ENCODE measurements at places on chromosomes 4 and X.

DNA sequence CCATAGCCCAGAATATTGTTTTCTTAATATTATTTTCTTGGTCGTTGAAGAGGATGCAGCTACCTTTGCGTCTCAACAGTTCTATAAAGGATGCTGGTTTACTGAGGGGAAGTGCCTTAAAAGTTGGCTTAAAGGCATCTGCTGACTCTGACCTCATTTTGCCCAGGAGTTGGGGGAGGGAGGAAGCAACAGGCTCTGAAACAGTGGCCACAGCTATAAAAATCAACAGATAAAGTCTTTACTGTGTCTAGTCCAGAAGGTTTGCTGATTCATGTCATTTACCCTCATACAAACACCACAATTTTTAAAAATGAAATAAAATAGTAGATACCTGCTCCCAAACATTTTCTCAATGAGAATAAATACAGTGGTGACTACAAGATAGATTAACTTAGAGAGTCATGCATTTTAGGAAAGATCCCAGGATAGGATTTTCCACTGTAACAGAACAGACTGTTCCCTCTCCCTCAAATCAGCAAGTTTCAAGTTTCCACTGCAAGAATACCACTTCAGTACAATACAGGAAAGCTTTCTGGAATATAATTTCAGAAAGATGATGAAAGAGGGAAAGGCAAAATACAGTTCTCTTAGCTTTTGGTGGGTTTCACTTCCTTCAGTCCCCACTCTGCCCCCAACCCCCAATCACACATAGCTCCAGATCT lies 1.9 kb downstream of the PHKA1 start:
- no peak for ATAC-seq

GRCh38 chrX:154595559-154596249 lies 10.8 kb downstream of the CTAG1A start:
- peak; percentile 41 for ATAC-seq

DNA sequence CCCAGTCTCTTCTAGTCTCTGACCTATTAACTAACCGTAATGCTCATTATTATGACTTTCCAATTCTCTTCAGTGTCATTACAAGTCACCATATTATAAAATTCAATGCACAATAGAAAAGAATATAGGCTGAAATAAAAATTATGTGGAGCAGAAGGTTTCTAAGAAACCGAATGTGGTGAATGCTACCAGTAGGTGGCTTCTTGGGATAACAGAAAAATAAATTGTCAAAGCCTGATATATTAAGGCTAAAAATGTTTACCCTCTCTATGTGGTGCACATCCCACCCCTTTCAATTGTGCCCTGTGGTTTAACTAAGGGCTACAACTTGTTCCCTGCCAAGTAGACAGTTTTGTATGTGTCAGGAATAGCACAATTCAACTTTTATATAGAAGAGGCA lies 624.6 kb upstream of the TECRL start:
- ATAC-seq, result no peak

DNA sequence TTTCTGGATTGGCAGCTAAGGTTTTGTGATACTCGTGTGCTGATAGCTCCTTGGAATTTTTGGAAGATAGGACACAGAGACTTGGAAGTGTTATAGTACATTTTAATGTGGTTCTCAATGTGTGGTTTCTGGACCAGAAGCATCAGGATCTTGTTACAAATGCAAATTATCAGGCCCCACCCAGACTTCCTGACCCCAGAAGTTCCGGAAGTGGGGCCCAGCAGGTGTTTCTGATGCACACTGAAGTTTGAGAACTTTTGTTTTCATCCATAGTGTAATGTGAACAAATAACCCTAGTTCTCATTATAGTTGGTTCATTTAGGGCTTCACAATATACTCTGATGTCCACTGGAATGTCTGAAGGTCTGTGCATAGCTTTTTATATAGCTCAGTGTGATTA lies 49.6 kb downstream of the LAMP2 start:
- ATAC-seq, result no peak

DNA sequence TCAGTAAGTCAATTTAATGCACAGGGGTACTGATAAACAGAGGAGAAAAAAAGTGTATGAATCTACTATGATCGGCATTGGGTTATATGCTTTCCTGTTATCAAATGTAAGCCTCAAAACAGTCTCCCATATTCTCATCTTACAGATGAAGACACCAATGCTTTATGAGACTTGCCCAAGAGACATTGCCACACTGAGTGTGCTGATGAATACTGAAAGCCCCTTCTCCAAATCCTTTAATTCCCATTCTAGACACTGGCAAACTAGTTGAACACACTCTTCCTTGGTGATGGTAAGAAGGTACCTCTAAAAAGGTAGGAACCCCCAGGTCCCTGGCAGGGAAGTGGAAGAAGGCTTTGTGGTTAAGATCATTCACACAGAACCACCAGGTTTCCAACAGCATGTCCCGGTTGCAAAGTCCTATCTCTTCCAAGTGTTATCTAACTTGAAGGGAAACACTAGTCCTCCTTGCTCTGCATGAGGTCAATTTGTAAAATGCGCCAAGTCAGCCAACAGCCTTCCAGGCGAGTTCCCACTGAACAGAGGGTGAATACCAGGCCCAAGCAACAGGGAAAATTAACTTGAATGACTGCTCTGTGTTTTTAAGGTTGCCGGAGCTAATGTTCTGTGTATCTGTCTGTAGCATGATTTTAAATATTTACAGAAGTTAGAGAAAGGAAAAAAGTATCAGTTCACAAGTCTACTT lies 5.1 kb downstream of the SETD7 start:
- ATAC-seq, result no peak

- peak; percentile 25 for ATAC-seq
These were observed 91.5 kb downstream of the PPP2R2C start for GRCh38 chr4:6380746-6381410.

DNA sequence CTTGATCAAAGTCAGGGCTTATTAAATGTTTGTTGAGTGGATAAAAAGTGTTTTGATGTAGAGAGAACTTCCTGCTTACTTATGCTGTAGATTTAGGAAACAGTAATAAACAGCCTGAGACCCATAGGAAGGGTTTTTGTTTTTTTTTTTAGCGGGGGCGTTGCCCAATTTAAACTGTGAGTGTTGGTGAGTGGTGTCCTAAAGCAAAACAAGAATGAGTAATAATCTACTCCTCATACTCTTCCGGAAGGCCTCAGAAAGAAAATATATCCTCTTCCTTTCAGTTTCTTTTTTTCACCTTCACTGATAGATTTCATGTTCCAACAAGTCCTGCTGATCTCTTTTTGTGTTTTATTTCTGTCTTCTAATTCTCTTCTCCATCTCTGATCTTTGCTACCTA lies 104.4 kb upstream of the SCML1 start:
- ATAC-seq, result peak; percentile 48

DNA sequence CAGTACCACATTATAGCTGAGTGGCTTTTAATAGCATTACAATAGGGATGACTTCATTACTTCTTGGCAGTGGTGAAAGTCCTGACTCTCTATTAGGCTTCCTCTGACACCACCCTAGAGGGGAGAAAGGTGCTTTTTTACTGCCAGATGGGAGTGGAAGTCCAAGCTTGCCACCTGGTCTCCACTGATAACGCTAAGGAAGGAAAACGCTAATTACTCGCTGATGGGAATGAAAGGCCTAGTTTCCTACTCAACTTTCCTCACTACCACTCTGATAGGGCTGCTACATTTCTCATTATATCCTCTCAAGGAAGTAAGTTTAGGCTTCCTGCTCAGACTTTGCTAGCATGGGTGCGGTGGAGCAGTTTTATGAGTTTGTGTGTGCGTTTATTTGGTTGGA lies 62.3 kb upstream of the PAGE3 start:
- ATAC-seq, result no peak

- ATAC-seq, result no peak
These were observed 74.8 kb upstream of the PASD1 start for GRCh38 chrX:151488677-151489076.

Measured in motor neuron (in vitro differentiated cells).